ENCODE measurements at places on chromosomes 16 and 17.

DNA sequence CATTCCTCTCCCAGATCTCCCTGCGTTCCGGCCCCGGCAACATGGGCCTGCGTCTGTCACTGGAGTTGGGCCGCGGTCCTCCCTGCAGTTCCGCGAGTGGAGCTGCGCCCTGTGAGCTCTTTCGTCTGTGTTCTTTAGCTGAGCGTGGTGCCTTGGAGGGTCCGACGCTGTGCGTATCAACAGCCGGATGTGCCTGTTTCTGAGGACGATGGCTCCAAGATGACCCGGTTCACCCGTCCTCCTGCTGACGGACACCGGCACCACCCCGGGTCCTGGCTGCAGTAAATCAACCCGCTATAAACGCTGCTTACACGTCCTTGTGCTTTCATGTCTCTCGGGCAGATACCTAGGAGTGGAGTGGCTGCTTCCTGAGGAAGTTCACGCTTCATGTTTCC lies 44.8 kb upstream of the GNG13 start:
- no peak for DNase-seq

- DNase-seq: no peak
These were observed 11.0 kb downstream of the P3H4 start for GRCh38 chr17:41800601-41801373.

GRCh38 chr17:3667366-3668278 lies 756 bp downstream of the TAX1BP3 start:
- DNase-seq: peak; percentile 95

GRCh38 chr17:82924214-82924613 lies 84.4 kb upstream of the ZNF750 start:
- no peak for DNase-seq

DNA sequence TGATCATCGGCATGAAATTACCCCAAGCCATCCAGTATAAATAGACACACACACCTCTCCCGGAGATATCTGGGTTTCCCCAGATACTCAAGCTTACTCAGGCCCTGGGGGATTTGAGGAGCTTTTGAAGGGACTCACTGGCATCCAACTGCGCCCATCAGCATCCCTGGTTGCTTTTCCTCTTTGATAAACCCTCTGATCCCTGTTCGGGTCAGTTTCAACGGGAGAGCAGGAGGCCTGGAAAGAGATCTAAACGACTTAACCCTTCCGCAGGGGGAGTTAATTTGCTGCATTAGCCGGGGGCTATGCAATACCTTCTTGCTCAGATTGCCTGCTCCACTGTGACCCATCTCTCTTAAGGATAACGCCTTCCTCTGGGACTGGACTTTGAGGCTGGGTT lies 76.6 kb downstream of the MAF start:
- DNase-seq: no peak

Measured in SJSA1 (cell line).